ENCODE measurements at places on chromosomes 3 and 15.

DNA sequence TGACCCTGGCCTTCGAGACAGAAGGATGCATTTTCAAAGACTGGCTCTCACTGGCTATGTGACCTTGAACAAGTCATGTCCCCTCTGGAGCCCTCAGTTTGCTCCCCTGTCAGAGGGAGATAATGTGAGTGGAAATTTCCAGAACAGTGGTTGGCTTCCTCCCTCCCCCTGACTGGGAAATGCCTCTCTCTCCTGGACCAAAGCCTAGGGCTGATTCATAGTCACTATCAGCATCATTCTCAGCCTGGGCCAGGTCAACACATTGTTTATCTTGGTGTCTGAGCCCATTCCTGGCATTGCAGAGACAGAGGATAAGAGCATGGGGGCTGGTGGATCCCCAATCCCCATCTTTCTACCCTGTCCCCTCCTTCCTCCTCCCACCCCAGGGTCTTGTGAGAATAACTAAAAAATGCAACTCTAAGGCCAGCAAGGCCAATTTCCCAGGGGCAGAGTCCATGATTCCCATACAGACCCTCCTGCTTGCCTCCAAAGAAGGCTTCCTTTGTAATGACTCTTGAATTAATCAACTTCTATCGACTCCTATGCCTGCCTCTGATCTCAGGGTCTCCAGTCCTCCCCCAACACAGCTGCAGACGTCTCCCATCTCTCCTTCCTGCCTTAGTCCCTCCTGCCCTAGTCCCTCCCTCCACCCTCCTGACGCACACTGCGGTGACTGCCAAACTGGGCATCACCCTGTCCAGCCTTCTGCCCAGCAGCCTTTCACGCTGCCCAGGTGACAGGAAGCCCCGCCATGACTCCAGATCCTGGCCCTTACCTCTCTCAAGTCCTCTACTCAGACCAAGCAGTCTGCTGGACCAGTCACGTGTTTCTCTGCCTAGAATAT, 35.4 kb upstream of the CORO2B start:
- no peak for DNase-seq

- DNase-seq = no peak
Observed at GRCh38 chr3:12590096-12590495, 33.2 kb downstream of the MKRN2 start.

GRCh38 chr3:49841806-49842205, 14.6 kb downstream of the TRAIP start:
- no peak for DNase-seq

GRCh38 chr15:49888734-49889133, 230.3 kb downstream of the ATP8B4 start:
- no peak for DNase-seq

DNA sequence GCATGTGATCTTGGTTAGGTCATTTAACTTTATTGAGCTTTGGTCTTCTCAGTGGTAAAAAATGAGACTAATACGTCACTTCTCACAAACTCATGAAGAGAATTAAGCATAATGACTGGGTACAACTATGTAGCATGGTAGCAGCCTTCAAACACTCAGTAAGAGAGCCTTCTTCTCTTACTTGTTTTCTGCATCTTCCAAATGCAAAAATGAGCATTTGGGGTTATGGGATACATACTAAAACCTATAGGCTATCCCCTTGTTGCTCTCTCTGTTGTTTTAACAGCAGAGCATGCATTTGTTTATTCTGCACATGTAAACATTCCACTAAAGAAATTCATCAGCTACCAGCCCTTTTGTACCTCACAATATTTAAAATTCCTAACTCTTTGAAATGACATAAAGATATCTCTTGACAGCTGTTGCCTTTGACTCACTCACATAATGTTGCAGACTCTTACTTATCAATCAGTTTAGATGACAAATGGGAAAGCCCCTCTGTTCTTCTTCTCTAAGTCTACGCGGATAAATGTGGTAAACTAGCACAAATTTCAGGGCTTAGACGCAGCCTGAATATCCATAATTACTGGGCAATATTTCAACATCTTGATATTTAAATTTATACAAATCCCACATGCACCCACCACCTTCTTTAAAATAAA, 327.3 kb upstream of the SATB1 start:
- DNase-seq = no peak

DNA sequence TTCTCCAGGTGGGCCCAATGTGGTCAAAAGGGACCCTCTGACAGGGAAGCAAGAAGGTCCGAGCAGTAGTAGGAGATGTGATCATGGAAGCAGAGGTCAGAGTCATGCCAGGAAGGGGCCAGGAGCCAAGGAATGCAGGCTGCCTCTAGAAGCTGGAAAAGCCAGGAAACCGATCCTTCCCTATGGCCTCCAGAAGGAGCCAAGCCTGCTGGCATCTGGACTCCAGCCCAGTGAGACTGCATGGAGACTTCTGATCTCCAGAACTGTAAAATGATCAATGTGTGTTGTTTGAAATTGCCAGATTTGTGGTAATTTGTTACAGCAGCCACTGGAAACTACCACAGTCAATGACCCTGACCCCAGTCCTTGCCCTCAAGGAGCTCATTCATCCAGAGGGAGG, 56.8 kb upstream of the SPATA12 start:
- no peak for DNase-seq

- DNase-seq = no peak
Observed at GRCh38 chr3:129503471-129504291, 24.8 kb upstream of the RHO start.

DNA sequence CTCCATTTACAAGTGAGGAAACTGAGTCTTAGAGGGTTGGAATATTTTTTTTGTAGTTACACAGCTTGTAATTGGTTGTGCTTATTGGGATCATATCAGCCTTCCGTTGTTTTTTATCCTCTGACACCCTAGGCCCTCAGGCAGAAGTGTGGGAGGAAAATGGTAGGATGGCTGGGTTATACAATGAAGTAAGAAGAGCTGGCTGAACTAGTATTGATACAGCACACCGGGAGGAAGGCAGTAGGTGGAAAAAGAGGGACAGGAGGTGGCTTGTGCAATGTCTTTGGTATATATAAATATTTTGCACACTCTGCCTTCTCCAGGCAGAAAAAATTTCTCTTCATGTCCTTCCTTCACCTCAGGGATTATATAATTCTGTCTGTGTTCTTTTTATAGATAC, 214.3 kb upstream of the SGO1 start:
- DNase-seq = no peak

DNA sequence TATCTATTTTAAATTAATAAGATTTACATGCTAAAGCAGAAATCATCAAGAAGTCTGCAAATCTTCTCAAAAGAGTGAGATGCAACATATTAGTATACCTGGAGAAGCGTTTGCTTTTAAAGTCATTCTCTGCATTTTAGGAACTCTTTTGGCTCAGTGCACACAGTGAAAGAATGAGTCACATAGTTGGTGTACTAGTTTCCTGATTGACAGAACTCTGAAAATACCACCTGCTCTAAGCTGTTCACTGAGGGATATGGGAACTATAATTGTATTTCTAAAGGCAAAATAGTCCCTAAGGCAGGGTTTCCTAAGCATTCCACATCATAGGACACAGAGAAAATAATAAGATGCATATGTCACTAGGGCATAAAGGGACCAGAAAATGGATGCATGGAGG, 838.5 kb downstream of the DIPK2A start:
- no peak for DNase-seq

GRCh38 chr15:89877083-89877425, 16.7 kb downstream of the AP3S2 start:
- no peak for DNase-seq
